ENCODE measurements at places on chromosomes 6 and 20.

GRCh38 chr6:1704711-1705110 lies 95.0 kb downstream of the FOXC1 start:
- DNase-seq, result no peak

DNA sequence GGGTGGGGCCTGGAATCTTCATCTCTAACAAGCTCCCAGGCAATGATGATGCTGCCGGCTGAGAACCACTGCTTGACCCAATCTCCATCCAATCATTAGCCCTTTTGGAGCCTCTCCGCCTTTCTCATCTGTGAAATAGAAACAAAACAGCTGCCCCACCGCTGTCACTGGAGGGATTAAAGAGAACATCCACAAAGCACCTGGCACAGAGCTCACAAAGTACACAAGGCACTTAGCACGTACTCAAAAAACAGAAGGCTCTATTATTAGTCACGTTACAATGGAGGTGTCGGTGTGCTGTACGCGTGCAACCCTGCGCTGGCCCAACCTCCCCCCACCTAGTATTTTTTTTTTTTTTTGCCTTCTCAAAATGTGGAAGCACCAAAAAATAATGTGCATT lies 213.5 kb upstream of the ARID1B start:
- no peak for DNase-seq

DNA sequence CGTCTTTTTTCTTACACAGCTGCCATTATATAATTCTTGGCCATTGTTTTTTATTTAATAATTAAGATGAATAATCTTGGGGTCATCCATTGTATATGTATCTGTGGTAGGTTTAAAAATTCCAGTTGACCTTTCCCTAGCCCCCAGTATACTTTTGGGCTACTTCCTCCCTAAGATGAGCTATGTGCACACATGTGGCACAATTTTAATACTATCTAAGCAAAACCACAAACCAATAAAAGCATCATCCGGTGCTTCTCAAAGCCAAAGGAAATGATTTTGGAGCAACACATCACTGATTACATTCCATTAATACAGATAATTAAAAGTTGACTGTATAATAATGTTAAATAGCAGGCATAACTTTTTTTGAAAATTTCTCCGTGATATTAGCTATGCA lies 161.2 kb downstream of the ATXN1 start:
- DNase-seq, result no peak

DNA sequence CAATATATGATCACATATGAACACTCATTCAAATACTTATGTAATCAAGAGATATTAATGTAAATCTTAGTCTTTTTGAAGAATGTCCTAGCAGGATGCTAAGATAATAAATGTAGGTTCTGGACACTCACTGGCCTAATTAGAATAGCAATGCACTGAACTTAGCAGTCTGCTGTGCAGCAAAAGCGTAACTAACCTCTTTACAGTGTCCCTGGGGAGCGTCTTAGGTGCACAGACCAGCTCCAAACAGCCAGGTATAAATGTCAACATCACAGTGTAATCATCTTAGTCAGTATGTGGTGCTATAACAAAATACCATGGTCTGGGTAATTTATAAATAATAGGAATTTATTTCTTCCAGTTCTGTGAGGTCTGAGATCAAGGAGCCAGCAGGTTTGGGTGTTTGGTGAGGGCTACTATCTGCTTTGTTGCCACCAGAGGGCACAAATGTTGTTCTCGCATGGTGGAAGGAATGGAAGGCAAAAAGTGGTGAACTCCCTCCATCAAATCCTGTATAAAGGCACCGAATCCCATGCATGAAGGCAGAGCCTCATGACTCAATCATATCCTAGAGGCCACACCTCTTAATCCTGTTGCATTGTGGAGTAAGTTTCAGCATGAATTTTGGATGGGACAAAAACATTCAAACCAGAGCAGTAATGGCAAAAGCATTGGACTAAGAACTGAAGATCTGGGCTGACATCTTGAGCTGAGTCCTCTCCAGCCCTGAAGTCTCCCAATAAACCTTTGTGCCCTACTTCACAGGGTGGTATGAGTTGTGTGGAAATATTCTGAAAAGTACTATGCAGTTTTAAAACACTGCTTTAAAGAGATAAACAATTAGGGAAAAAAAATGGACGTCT lies 41.8 kb upstream of the FOXO3 start:
- DNase-seq, result peak; percentile 75

- DNase-seq, result no peak
Measured at GRCh38 chr20:38331245-38331644, 15.0 kb upstream of the LBP start.

Data from Karpas-422 (cell line).